ENCODE measurements at places on chromosomes 12 and 14.

- DNase-seq = no peak
These were observed 35.5 kb upstream of the CSRP2 start for GRCh38 chr12:76914102-76914859.

- peak; percentile 41 for DNase-seq
These were observed 137.7 kb upstream of the FGD4 start for GRCh38 chr12:32261638-32262037.

DNA sequence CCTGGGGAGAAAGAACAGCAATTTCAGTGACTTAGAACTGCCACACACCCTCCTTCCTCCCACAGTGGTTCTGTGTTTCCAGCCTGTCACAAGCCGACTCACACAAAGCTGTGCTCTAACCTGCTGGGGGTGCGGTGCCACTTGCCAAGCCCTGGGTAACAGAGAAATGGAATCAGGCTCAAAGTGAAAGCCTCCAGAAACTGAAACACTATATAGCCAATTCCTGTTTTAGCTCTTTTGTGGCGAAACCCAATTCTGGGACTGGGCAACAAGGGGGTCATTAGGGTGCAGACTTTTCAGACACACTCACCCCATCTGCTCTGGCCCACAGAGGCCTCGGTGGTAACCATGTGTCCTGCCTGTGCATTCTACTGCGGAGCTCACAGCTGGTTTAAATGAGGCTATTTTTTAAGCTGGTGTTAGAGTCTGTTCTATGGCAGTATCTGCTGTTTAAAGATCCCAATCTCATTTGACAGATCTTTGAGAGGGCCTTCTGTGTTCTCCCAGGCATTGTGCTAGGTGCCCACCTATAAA, 15.2 kb upstream of the ACTR6 start:
- DNase-seq = no peak

DNA sequence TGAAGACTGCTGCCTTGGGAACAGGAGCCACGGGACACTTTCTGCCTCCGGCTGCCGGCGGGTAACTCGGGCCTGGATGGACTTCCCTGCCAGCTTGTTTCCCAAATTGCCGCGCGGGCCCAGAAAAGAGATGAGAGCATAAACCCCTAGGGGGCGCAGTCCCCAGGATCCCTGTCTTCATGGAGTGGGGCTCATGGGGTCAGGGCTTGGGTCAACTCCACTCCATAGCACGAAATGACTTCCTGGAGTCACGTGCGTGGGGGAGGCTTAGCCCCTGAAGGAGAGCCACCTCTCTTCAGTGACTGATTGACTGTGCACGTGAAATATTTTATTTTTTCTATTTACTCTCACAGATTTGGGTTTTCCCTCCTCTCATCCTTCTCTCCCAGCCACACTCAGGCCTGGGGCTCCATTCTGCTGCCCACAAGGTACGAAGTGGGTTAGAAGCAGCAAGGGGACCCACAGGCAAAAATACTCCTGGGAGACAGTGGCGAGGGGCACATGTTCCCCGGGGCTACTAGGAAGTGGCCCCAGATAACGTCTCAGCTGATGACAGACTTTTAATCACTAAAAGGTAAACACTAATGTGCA, 10.0 kb downstream of the PGF start:
- no peak for DNase-seq

DNA sequence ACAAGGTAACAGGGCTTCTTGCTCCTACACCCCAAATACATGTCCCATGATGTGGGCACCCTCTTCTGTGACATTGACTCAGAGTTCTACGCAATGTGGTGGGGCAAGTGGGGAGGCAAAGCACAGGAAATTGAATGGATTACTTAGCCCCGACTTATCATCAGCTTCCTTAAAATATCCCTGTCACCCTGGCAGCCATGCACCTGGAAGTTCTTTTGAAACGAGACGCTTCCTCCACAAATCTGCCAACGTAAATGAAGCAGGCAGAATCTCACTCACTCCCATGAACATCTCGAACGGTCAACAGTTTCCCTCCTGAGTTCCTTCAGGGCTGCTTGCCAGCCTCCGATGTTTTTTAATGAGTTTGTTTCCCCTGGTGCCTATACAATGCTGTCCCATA, 33.5 kb downstream of the RNFT2 start:
- DNase-seq = no peak

- no peak for DNase-seq
These were observed 750.2 kb downstream of the TMEM121 start for GRCh38 chr14:106276326-106277267.

DNA sequence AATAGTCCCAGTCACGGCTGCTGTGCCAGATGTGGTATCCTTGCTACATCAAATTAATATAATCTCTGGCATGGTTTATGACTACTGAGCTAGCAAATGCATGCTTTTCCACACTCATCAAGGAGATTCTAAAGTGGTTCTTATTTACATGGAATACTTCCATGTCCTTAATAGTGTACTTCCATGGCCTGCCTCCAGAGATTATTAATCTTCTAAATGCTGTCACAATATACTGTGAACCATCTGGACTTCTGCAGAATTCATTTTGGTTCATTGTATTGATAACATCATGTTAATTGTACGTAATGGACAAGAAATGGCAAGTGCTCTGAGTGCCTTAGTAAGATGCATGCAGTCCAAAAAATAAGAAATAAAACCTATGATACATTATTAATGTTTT, 230.8 kb downstream of the NUAK1 start:
- no peak for DNase-seq
